Heart right ventricle (tissue), 16 donors: ENCODE measurements at places on chromosomes 13 and 19. TPM values are rescaled to one million over a fixed set of nuclear protein-coding genes. Genes with fewer than 3 reads are reported as not detected.

The ZNF229 gene
- 6.9 TPM for total RNA-seq

DNA sequence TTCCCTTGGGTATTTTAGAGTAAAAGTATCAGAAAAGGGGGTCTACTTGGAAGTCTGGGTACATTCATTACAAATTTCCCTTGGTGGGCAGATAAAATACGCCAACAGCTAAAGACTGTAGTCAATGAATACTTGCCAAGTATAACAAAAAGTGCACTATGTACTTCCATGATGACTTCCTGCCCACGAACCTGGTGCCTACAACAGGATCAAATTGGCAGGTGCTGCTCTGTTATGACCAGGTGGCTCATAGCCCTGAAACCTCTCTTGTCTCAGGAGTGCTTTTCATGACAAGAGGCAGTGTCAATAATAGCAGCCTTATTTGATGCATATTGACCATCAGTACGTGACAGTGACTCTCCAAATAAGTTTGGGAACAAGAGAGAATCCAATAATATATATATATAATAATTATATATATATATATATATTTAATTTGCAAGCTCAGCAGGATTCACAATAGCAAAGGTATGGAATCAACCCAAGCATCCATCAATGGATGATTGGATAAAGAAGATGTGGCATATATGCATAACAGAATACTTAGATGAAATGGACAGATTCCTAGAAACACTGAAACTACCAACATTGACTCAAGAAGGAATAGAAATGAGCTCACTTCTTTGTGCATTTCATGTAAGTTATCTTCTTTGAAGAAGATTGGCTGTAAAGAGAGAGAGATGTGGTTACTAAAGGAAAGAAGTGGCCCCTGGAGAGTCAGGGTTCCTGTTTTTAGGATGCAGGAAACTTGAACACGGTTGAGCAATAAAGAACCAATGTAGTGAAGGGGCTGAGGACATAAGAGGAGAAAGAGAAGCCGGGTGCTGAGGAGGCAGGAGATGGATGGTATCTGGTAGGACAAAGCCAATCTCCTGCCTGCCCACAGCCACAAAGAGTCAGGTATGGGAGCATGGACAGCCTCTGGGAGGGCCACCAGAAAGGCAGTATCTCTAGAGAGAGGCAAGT lies 52.0 kb upstream of the GTF2F2 start:
- no peak for DNase-seq

The CGB1 gene
- total RNA-seq: not detected

The PET100 gene
- total RNA-seq: 147 TPM

The TMEM238 gene
- not detected for total RNA-seq

DNA sequence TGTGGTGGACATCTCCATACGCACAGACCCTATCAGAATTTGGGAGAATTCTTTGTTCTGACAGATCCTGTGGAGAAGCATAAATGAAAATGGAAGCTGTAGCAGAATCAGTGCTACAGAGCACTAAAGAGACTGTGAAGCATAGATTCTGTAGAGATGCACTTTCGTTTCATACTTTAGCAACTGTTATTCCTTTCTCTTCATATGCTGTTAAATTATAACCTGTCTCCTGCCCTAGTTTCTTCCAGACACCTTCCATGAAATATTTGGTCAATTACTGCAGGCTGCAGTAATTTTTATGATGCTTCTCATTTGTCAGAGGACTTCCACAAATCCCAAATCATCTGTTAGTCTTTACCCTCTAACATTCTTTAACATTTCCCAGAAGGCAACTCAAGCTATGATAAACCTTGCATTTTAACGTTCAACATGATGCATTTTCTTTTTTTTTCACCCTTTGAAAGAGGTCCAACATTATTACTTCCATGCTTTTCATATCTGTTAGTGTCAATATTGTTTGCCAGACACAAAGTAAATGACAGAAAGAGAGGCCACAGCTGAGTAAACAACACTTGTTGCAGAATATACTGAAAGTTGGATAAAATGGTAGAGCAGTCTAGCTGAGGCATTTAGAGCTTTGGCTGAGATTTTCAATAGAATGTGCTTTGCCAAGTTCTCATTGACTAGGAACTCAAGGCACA lies 412.7 kb downstream of the LMO7 start:
- no peak for DNase-seq

DNA sequence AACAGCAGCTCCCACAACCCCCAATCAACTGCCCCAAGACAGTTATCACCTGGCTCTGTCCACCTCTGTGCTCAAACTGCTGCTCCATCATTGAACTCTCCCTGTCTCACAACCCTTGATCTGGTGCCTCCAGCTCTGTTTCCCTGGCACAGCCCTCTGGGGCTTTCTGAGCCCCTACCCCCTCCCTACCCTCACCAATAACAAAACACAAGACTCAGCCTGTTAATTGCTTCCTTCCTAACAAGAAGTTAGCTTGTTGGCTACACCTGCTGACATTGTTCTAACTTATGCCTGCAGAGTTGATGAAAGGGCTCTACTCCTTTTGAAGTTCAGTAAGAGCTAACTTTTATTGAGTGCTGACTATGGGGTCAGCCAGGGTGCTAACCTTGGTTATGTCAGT lies 99.4 kb upstream of the FNDC3A start:
- DNase-seq: no peak

- no peak for DNase-seq
These were observed 47.8 kb downstream of the GADD45B start for GRCh38 chr19:2523630-2524311.

DNA sequence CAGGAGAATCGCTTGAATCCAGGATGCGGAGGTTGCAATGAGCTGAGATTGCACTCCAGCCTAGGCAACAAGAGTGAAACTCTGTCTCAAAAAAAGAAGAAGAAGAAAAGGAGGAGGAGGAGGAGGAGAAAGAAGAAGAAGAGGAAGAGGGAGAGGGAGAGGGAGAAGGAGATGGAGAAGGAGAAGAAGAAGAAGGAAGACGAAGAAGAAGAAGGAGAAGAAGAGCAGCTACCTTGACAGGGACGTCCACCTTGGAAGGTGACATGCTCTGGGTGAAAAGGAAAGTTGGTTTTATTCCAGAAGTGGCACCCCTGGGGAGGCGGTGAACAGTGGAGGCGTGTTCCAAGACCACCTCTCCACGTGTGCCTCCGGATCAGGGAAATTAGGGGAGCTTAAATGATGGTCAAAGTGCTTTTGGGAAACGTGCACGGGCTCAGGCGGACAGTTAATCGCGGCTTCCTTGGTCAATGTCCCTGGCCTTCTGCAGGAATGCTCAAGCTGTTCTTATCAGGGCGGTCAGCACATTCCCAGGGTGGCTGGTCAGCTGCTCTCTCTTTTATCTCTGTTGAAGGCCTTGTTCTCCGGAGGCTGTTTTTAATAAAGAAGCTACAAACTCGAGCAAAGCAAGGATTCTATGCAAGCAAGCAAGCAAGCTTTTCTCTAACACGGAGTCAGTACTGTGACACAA lies 78.9 kb upstream of the PEG3 start:
- no peak for DNase-seq

GRCh38 chr13:111275382-111275781 lies 45.1 kb upstream of the TEX29 start:
- DNase-seq: no peak

The SSC5D gene
- 3.3 TPM for total RNA-seq

DNA sequence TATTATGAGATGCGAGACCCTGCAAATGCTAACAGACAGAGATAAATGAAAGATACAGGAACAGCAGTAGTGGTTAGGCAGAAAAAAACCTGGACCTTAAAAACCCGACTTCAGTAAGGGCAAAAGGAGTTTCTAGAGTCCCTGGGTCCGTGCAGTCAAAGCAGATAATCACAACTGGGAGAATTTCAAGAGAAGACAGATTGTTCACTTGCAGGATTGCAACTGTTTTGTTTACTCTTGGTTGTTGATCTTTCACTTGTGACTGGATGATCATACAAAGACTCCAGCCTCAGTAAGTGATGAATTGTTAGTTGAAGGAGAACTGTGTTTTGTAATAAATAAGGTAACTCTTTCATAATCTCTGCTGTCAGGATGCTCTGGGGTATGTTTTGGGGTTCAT lies 135.1 kb downstream of the GPC6 start:
- DNase-seq: no peak

The ZNF468 gene
- total RNA-seq: 10.5 TPM

DNA sequence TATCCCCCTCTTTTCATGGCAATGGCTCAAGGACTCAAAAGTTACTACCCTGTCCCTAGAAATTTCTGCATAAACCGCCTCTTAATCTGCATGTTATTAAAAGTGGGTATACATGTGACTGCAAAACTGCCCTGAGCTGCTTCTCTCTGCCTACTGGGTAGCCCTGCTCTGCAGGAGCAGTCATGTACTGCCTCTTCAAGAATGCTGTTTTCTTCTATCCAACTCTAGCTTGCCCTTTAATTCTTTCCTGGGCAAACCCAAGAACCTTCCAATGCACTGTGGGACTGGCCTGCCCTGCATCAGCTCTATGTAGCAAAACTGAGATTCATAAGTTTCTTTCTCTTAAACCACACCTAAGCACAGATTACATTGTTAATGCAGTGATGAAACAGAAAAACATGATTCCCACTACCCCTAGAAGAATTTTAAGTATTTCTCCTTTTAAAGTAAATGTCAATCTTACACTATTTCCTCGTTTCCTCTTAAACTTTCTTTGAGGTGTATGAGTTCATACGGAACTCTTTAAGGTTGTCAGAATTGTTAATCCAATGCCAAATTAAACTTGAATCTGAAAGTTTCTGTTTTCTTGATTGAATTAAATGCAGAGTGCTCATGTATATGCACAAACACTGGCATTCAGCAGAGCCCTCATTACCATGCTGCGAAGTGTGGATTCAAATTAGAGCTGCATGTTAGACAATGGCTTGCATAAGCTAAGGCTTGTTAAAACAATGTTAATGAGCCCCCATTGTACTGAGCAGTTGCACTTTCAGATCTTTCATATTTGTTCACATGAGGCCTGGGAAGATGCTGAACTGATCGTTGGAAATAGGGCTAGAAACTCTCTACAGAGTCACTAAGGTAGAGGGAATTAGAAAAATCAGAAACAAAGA lies 669.9 kb upstream of the PCDH20 start:
- DNase-seq: no peak

DNA sequence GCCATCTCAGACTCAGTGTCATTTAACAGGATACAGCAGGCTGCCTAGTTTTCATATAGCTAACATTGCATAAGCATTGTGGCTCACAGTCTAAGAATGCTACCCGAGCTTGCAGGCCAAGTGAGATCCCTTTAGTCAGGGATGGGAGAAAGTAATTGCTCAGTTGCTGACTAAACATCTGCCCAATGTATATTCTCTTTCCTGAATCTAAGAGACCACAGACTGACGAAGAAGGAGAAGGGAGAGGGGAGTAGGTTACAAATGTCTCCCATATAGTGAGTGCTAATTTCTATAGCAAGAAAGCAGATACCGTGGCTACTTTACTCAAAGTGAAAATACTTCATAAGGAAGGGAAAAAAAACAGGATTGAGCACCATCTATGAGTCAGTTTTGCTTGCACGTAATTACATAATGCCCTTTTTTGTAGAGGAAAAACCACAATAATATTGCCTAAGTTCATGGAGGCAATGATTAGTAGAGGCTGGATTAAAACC lies 453.9 kb downstream of the COG6 start:
- DNase-seq: no peak

The SERPINE3 gene
- total RNA-seq: not detected

The PEX11G gene
- total RNA-seq: 1.9 TPM

DNA sequence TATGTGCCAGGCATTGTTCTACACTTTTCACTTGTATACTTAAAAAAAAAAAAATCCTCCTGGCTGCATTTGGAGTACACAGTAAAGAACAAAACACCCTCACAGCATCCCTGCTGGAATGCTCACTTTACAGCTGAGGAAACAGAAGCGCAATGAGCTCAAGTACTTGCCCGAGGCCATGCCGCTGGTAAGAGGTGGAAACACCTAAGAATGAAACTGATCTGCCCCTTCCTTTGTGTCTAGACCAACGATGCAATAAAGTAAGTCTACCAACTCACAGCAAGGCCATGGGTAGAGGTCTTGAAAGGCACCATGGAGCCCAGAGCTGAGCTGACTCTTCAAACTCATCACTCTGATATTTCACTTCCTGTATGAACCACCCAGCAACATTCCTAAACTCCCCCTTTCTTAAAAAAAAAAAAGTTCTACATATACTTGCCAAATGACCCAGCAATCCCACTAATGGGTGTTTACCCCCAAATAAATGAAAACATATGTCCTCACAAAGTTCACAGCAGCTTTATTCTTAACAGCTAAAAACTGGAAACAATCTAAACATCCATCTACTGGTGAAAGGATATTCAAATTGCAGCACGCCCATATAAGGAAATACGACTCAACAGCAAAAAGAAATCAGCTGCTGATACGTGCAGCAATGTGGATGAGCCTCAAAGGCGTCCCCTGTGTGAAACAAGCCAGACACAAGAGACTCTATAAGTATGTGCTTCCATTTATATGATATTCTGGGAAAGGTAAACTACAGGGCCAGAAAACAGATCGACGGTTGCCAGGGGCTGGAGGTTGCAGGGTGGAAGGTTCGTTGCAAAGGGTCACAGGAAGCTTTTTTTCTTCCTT lies 236.6 kb upstream of the MAB21L1 start:
- DNase-seq: no peak

The ALOX5AP gene
- total RNA-seq: 2.6 TPM

GRCh38 chr19:4694211-4694987 lies 24.3 kb upstream of the MYDGF start:
- DNase-seq: peak; percentile 66

DNA sequence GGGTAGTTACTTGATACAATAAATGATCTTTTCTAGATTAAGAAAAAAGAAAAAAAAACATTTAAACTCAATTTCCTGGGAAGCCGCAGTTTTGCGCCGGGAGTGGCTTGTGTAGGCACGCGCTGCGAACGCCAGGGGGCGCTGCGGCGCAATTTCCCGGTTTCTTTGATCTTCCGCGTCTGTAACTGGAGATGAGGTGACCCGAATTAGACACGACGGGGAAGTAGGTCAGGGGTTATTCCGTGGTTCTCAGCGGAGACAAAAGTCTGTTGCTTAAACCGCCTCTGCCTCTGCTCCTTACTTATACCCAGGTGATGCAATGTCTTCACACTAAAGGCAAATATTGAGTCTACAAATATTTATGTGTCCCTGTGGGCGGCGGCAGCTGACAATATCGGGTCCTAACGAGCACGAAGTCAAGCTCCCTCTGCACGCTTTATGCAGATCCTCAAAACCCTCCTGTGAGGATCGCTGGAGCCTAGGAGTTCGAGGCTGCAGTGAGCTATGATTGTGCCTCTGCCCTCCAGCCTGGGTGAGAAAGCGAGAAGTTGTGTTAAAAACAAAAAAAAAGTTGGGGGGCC lies 15.2 kb downstream of the STXBP2 start:
- peak; percentile 72 for DNase-seq

The ZNF765 gene
- total RNA-seq: 4.5 TPM

The KISS1R gene
- not detected for total RNA-seq

The BRME1 gene
- 0.68 TPM for total RNA-seq

- no peak for DNase-seq
These were observed 1299.2 kb upstream of the SPRY2 start for GRCh38 chr13:81639984-81640582.
